ENCODE measurements at places on chromosomes 7 and 10.

GRCh38 chr10:66167816-66168215 lies 758.0 kb upstream of the LRRTM3 start:
- DNase-seq, result no peak

GRCh38 chr7:21028599-21028998 lies 241.9 kb upstream of the SP8 start:
- DNase-seq, result no peak

DNA sequence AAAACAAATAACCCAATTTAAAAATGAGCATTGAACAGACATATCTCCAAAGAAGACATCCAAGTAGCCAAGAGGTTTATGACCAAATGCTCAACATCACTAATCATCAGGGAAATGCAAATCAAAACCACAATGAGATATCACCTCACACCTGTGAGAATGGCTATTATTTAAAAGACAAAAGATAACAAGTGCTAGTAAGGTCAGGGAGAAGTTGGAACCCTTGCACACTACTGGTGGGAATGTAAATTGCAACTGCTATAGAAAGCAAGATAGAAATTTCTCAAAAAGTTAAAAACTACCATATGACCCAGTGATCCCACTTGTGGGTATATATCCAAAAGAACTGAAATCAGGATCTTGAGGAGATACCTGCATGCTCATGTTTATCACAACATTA lies 49.5 kb downstream of the SGMS1 start:
- DNase-seq, result no peak

GRCh38 chr10:124245191-124245590 lies 151.8 kb upstream of the CHST15 start:
- DNase-seq, result no peak

- no peak for DNase-seq
Measured at GRCh38 chr10:80413271-80413996, 5.1 kb downstream of the PRXL2A start.

- no peak for DNase-seq
Measured at GRCh38 chr7:20783700-20784387, 2.8 kb downstream of the SP8 start.

DNA sequence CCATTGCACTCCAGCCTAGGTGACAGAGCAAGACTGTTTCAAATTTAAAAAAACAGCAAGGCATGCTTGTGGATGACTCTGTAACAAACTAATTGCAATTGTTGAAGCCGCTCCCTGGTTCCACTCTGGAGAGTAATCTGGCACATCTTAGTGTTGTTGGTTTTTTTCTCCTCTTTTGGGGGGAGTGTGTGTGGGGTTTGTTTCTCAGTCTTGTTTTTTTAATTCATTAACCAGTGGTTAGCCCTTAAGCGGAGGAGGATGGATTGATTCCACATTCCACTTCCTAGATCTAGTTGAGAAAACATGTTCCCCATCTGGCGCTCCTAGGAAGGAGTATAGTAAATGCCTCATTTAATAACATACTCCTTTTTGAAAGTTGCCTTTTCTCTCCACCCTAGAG lies 8.6 kb upstream of the ZNF713 start:
- no peak for DNase-seq

DNA sequence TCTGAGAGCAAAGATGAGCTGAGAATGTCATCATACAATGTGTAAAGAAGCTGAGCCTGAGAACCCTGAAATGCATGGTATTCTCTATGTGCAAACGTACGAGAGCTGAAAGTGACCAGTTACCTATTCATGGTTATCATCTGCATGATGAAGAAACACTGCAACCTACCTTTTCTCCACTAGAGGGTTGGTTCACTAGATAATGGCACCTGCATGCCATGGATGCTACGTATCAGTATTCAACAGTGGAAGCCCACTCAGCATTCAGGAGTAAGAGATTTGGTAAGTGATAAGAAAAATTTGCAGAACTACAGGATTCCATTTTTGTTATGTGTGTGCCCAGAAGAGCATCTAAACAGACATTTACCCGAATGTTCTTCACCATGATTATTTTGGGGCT lies 145.4 kb downstream of the PTPRN2 start:
- no peak for DNase-seq

GRCh38 chr7:140857048-140857447 lies 67.7 kb downstream of the BRAF start:
- DNase-seq, result no peak

- DNase-seq, result no peak
Measured at GRCh38 chr10:24449321-24449740, 240.4 kb downstream of the KIAA1217 start.

GRCh38 chr10:42975005-42975493 lies 101.8 kb upstream of the RET start:
- no peak for DNase-seq

- DNase-seq, result no peak
Measured at GRCh38 chr7:77226357-77226839, 26.8 kb upstream of the FGL2 start.

DNA sequence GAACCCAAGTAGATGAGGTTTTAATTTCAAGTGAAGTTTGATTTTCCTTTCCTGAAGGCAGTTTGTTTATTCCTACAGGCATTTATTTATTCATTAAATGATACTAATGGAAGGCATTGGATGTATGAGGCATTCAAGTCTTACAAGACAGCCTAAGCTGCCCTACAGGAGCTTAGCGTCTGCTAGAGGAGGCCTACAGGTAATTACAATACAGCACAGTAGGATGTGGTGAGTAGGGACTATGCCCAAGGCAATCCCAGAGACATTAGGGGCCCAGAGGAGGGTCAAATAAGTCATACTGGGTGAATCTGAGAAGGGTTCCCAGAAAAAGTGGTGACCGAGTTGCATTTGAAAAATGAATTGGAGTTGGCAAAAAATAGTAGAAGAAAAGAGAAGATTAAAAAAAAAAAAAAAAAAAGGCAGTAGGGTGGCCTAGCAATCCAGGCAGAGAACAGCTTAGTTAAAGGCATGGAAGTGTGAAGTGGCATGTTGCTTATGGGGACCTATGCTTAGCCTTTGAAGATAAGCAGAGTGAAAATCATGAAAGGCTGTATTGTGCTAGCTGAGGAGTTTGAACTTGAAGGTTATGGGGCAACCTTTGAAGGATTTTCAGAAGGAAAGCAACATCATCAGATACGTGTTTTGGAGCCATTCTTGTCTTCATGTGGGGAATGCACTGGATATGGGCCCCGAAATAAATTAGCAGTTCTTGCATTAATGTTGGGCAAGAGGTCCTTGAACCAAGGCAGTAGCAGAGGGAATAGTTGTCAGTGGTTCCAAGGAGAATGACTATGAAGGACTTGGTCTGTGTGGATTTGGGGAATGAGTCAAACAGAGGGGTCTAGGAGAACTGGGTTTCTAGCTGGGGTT lies 65.5 kb downstream of the SNX10 start:
- no peak for DNase-seq

GRCh38 chr10:28719789-28720436 lies 42.6 kb downstream of the BAMBI start:
- DNase-seq, result no peak

DNA sequence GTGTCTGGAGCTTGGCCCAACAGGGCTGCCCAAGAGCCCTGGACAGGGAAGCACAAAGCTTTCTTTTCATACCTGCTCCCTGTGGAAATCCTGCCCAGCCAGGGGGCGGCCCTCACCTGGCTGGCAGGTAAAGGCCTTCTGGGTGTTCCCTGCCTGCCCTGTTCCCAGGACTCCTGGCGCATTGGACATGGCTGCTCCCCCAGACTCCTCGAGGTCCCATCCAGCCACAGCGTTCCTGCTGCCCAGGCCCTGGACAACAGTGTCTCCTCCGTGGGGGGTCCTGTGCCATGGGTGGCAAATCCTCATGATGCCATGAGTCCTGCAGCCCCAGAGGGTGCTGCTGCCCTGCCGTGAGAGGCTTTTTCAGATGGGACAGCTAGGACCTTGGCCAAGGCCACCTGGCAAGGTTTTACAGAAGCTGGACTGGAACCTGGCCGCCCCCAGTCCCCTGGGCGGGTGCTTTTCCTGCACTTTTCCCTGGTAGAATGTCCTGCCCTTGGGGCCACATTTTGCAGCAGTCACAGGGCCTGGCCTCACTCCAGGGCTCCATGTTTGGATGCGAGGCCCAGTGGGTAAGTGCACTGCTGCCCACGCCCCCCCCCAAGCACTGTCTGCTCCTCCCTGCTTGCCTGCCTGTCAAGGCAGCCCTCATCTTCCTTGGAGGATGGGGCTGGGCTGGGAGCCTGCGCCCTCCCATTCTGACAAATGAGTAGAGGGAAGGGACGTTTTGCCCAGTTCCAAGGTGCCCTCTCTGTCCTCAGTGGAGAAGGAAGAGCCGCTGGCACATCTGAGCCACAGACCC lies 60.7 kb downstream of the LHPP start:
- DNase-seq, result no peak

GRCh38 chr7:42763137-42763551 lies 148.7 kb downstream of the C7orf25 start:
- no peak for DNase-seq

DNA sequence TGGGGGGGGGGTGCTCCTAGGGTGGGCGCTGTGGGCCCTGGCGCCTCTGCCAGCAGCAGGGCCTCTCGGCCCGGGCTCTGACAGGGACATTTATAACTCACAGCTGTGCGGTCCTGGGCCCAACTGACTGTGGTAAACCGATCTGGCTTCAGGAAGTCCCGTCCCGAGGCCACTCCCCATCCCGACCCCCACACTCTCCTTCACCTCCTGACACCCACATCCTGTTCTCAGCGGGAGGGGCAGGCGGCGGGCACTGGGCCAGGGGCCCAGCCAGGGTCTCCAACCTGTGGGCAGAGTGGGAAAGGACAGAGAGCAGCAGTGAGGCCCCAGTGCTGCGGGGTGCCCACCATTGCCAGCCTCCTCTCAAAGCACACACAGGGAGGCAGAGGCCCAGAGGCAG lies 69.1 kb downstream of the ZMIZ1 start:
- peak; percentile 22 for DNase-seq

DNA sequence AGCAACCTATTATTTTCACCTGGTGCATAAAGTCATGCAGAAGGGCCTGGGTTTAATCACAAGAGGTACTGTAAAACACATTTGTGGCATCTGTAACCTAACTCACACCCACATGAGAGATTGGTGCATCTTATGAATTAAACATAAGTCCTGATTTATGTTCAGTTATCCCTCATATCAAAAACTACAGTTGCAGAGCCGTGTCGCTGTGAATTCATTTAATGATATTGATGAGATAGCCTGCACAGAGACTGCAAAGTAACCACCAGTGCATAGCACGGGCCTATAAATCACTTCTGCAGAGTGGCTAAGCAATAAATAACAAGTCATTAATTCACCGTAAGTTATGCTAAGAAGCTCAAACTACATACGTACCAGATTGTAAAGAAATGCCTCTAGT lies 178.2 kb downstream of the RELN start:
- no peak for DNase-seq

DNA sequence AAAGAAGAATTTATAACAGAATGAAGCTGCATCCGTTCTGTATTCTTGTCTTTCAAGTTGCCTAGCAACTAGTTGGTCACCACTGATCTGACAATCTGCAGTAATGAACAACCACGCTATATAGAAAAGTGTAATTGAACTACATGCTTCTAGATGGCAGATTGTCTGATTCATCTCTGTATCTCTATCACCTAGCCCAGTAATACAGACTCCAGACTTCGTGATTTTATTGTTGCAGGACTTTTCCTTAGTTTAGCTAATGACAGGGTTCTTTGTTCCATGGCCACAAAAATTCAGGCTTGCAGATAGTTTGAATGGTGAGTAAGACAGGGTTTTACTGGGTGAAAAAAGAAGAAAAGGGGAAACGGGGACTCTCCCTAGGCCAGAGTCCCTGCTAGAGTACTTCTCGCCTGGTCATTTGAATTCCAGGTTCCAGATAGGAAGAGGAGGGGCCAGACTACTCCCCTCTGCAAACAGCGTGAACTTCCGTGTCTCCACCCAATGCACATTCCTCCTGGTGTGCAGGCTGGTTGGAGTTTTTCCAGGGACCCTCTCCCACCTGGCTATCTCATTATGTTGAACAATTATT lies 45.9 kb downstream of the COL1A2 start:
- DNase-seq, result no peak

- no peak for DNase-seq
Measured at GRCh38 chr10:99374526-99374925, 45.4 kb downstream of the CNNM1 start.

DNA sequence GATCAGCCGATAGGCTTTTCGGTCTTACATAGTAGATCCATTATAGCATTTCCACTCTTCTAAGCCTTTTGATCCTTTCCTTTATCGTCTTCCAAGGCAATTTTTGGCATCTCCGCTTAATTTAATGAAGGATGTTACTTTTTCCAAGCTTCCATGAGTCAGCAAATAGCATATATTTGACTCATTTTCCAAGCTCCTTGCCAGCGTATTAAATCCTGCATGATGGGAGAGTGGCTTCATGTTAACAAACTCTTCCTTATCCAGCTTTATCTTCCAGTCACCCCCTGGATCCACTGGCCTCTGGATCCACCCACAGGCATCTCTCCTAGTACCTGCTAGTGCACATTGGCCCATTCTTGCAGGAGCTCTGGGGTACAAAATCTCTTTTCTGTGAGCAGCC lies 13.0 kb downstream of the OR9A2 start:
- no peak for DNase-seq

- no peak for DNase-seq
Measured at GRCh38 chr10:119116326-119116951, 12.5 kb downstream of the DENND10 start.

GRCh38 chr7:148114804-148115203 lies 475.8 kb upstream of the C7orf33 start:
- DNase-seq, result no peak

DNA sequence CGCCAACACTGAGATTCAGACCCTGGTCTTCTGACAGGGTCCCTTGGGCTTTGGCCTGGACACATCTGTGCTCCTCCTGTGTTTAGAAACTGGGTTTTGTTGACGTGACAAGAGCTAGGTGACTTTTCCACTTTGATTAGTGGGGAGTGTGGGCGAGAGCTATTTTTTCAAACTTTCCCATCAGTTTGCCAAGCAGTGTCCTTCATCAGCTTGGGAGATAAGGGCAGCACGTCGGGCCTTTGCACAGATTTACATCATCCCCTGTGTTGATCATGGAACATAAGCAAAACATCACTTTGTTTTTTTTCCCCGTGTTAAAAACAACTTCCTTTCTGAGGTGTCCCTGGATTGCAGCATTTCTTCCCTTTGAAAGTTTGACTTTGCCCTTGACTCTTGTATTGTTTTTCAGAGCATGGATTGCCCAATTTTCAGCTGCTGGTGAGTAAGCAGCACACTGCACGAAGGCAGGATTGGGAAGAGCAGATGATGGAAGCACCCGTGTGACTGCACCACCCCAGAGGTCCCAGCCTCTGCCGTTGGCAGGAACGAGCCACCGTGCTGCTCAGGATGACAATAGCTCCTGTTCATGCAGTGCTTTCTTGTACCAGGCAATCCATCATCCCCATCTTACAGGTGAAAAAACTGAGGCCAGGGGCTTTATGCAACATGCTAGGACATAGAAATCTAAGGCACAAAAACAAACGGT lies 6.4 kb upstream of the IGFBP1 start:
- no peak for DNase-seq

GRCh38 chr7:136000288-136000913 lies 23.2 kb upstream of the MTPN start:
- DNase-seq, result no peak

GRCh38 chr7:85172530-85172941 lies 14.3 kb downstream of the SEMA3D start:
- DNase-seq, result no peak

GRCh38 chr10:27660268-27660667 lies 85.4 kb downstream of the MKX start:
- no peak for DNase-seq

Measured in stimulated activated CD8-positive, alpha-beta memory T cell treated with anti-CD3 and anti-CD28 coated beads, Interleukin-7, amount 100 ng/mL, for 24 hours (primary cell).